ENCODE measurements at places on chromosomes 12 and 14.

GRCh38 chr14:91654836-91655235, 77.0 kb downstream of the CATSPERB start:
- DNase-seq: no peak

DNA sequence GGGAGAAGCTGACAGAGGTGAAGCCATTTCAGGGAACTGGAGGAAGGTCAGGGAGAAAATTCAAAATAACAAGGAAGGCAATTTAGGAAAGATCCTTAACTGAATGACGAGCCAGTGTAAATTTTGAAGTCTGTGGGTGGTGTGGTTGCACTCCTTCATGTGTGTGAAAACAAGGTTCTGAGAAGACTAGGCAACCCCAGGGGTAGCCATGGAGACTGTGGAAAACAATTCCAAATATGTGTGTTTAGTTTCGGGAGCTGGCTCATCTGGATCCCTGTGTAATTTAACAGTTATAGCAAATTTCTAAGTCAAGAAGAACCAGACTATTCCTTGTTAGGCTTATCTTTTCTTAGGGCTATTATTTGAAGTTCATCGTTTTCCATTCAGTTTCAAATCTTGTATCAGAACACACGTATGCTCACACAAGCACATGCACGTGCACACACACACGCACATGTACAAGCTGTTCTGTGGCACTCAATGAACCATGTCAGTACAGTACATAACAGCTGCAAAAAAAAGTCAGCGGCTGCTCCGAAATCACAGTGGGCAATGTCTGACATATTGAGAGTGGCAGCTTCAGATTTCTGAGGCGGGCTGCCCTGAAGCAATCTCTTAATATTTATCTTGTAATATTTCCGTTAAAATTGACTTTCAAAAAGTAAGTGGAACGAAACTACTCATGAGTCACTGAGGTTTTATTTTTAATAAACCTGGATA, 411.2 kb downstream of the AEBP2 start:
- no peak for DNase-seq

DNA sequence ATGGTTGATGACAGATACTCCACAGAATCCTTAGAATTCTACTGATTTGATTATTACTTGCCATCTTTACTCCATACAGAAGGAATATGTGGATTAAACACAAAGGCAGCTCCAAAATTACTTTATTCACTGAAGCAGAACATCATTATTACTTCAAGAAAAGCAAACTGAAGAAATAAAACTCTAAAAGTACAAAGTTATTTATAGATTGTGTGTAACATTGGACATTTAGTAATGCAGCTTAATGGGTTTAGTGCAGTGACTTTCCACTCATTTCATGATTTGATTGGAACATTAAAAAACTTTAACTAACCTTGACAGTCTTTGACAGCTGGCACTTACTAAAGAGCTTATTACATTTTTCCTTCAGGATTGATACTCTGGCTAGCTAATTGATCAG, 59.0 kb upstream of the ATP2A2 start:
- no peak for DNase-seq

DNA sequence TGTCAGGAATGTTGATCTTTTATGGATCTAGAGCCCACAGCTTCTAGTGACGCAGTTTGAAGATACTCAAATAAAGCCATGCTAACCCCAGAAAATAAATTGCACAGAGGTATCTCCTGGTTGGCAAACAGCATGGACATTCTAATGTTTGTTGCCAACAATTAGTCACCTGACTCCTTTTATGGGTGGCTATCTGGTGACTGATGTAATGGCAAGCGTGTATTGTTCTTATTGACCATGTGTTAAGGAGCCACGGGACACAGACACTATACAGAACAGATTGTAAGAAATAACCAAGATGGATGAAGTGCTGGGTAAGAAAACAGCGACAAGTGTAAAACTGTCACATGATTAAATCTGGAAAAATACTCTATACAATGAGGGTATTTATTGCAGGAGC, 401.3 kb upstream of the PDE3A start:
- DNase-seq: no peak

GRCh38 chr12:31226639-31227038, 99.3 kb downstream of the SINHCAF start:
- DNase-seq: no peak

- DNase-seq: peak; percentile 44
Observed at GRCh38 chr12:90253674-90254181, 545.1 kb upstream of the ATP2B1 start.

DNA sequence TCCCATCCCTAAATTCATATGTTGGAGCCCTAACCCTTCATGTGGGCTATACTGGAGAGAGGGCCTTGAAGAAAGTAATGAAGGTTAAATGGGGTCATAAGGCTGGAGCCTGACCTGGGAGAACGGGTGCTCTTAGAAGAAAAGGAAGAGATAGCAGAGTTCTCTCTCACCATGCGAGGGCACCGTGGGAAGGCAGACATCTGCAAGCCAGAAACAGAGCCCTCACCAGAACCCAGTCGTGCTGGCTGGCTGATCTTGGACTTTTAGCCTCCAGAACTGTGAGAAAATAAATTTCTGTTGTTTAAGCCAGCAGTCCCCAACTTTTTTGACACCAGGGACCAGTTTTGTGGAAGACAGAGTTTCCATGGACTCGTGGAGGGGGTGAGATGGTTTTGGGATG, 149.3 kb downstream of the ATP23 start:
- DNase-seq: no peak

GRCh38 chr14:33792009-33792719, 158.7 kb downstream of the EGLN3 start:
- DNase-seq: no peak

- peak; percentile 65 for DNase-seq
Observed at GRCh38 chr12:45991284-45992249, 1.2 kb upstream of the SCAF11 start.

DNA sequence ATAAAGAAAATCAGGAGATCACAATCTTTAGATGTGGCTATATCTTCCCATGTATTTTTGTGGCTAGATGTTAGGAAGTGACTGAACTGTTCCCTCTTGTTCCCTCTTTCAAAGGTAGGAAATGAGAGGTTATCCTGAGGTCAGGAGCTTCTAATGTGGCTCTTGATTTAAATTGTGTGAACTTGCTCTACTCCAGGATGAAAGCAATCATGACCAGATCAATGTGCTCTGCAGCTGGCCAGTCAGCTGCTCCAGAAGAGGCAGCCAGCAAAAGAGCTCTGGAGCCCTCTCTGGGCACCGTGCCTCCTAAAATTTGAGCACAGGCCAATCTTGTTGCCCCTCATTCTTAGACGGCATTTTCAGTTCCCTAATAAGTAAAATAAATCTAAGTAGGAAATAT, 32.0 kb downstream of the CDK17 start:
- no peak for DNase-seq

- no peak for DNase-seq
Observed at GRCh38 chr14:68492381-68493151, 300.3 kb downstream of the ZFP36L1 start.

DNA sequence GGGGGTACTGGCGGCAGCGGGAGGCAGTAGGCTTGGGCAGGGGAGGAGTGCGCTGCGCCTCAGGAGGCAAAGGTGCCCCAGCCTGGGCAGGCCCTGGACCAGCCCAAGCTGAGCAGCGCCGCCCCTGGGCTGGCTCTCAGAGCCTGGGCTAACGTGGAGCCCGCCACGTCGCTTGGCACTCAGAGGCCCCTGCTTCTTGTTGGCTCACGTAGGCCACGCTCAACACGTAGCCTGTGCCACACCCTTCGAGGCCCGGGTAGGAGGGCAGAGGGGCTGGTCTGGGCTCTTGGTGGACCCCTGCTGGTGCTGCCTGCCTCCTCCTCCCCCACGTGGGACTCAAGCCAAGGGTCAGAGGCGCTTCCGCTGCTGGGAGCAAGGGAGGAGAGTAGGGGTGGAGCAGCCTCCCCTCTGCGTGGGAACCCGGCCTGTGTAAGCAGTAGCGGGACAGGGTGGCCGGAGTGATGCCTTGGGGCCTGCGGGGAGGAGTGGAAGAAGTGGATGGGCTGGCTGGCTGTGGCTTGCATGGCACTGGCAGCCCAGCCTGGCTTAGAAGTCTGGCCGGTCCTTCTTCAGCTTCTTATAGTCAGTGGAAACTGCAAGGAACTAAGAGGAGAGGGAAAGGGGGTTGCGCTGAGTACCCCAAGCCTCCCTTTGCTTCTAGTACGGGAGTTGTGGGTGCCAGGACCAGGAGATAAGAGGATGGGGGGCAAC, 5.7 kb downstream of the SHMT2 start:
- DNase-seq: no peak

DNA sequence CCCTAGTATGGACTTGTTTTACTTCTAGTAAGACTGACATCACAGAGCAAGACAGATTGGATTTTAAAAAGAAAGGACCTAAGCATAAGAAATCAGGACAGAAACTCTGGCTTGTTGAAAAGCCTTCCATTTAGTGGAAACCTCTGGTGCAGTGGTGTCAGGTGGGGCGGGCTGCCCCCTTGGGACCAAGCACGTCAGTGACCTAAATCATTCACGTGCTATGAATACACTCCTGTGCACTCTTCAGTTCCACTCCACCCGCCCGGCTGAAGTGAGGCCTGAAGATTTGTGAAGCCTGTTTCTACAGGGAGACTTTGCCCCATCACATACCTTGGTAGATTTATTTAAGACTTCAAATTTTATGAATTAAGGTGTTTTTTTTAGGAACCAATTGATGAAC, 58.2 kb upstream of the STRN3 start:
- DNase-seq: peak; percentile 84

DNA sequence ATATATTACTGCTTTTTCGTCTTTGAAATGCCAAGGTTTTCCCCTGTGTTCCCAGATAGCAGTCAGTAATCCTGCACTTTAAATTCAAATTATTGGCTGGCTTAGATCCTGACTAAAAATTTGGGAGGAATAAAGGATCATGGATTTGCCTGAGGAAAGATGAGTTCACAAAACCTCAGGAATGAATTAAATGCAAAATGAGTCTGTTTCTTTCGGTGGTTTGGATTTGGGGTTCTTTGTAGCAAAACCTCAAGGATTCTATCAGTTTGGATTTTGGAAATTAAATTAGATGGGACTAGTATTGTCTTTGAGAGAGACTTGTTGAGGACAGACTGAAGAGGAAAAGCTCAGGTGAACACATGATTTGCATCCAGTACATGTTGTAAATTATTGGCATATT, 36.1 kb downstream of the PPFIBP1 start:
- DNase-seq: no peak

GRCh38 chr12:3491938-3492792, 1.2 kb downstream of the PRMT8 start:
- peak; percentile 62 for DNase-seq

GRCh38 chr12:14833952-14834351, 9.4 kb downstream of the ART4 start:
- DNase-seq: no peak

GRCh38 chr14:105536691-105537579, 10.6 kb downstream of the TMEM121 start:
- no peak for DNase-seq

DNA sequence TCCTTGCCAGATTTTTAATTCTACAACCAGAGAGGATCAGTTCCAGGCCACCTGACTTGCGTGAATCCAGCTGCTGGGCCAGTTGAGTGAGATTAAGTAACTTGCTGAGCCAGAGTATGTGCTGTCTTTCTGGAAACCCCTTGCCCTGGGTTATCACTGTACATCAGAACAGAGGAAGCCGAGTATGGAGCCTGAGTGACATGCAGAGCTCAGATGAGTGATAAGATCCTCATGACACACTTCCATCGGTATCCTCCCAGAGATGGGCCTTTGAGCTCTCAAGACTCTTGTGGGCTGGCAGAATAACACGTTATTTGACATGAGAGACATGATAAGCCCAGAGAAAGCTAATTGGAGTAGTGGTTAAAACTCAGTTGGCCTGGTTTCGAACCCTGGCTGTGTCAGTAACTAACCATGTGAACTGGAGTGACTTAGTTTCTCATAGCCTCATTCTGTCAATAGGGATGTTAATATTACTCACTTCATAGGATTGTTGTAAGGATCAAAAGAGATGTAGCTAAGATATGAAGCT, 388.1 kb downstream of the ZFP36L1 start:
- DNase-seq: no peak

DNA sequence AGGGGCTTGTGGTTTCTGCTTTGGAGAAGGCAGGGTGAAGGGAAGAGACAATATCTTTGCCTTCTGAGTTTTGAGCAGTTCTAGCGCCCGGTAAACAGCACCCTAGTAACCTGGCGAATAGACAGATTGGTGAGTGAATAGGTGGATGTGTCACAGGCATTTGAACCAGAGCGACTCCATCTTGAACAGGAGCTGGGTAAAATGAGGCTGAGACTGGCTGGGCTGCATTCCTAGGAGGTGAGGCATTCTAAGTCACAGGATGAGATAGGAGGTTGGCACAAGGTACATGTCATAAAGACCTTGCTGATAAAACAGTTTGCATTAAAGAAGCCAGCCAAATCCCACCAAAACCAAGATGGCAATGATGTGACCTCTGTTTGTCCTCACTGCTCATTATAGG, 643.6 kb upstream of the TMEM132C start:
- no peak for DNase-seq

- DNase-seq: no peak
Observed at GRCh38 chr12:63977441-63977840, 132.9 kb downstream of the SRGAP1 start.

DNA sequence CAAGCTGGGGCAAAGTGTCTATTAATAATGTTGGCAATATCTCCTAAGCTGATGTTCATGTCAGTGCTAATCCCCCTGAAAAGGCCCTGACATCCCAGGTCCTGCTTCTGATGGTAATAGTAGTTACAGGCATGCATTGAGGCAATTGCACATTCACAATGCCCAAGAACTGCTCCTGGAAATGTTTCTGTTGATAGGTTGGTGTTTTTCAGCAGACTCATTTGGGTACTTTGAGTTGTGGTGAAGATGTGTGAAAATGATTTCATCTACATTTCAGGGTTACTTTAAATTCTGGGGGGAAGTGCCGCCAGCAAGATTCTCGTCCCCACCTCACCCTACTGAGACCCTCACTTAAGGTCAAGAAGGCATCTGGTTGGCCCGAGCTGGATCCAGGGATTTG, 92.9 kb downstream of the BBS10 start:
- DNase-seq: no peak

Measured in germinal center (tissue), 1 donor.